CD4-positive, alpha-beta T cell treated with Interleukin-15 for 4 hours (primary cell): ENCODE measurements at places on chromosomes 1 and 21.
A peak's percentile ranks its signal among the peaks of the same experiment; 100 is the strongest.

DNA sequence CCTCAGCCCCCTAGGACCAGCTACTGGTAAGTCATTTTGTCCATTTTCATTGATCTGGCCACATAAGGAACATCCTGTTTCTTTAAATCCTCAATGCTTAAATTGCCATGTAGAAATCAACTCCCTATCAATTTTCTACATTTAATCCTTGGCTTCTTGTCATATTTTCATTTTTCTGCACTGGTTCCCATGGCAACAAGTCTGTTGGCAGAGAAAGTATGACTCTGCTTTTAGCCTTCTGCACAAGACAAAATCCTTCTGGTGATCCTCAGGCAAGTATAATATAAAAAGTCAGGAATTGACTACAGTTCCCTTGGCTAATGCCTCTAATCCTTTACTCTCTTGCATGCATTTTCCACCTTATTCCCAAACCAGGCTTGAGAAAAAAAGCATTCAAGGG lies 65.0 kb downstream of the LRRC40 start:
- no peak for DNase-seq

GRCh38 chr1:183758913-183759312 lies 46.0 kb upstream of the RGL1 start:
- no peak for DNase-seq

- no peak for DNase-seq
Observed at GRCh38 chr1:101587741-101588140, 350.9 kb downstream of the S1PR1 start.

DNA sequence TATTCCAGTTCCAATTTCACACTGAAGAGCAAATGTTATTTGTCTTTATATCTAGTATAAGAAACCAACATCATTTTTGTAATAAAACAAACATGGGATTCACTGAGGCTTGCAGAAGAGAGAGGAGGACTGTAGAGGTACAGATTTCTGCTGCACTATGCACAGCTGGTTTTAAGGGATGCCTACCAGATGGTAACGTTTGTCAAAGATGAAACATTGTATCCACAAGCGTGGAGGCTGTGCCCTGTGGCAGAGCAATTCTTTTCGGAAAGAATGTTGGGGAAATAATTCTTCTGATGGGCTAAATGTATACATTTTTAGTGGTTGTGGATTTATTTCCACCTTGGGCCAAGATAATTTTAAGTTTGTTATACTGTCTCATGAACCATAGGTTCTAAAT lies 272.4 kb downstream of the DUSP10 start:
- no peak for DNase-seq

GRCh38 chr1:216750961-216751360 lies 27.7 kb upstream of the ESRRG start:
- no peak for DNase-seq

GRCh38 chr1:93575621-93576284 lies 105.9 kb downstream of the BCAR3 start:
- no peak for DNase-seq

GRCh38 chr1:205791568-205792180 lies 16.4 kb upstream of the RAB29 start:
- DNase-seq: peak; percentile 65

- no peak for DNase-seq
Observed at GRCh38 chr1:111236379-111236778, 8.9 kb downstream of the CHI3L2 start.

- no peak for DNase-seq
Observed at GRCh38 chr1:26784023-26784871, 3.5 kb upstream of the PIGV start.

DNA sequence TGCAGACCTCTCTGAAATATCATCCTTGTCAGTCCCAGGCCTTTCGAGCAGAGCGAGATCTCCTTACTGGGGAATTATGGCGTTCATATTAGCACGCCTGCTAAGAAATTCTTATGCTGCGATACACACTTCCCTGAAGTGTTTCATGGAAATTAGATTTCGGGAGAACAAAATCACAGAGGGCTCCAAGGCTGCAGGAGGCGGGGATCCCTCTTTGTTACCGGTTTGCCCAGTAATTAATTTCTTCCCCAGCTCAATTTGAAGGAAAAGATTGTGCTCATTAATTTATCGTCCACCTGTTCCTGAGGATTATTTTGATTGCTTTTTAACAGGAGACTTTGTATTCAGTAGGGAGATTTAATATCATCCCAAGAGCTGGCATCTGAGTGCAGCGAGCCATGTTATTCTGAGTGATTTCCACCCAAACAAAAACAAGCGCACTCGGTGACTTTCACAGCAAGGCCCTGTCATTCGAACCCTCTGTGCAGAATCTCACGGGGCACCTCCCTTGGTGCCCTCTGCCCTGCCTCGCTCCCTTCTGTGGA lies 202.3 kb upstream of the GALNT2 start:
- no peak for DNase-seq

DNA sequence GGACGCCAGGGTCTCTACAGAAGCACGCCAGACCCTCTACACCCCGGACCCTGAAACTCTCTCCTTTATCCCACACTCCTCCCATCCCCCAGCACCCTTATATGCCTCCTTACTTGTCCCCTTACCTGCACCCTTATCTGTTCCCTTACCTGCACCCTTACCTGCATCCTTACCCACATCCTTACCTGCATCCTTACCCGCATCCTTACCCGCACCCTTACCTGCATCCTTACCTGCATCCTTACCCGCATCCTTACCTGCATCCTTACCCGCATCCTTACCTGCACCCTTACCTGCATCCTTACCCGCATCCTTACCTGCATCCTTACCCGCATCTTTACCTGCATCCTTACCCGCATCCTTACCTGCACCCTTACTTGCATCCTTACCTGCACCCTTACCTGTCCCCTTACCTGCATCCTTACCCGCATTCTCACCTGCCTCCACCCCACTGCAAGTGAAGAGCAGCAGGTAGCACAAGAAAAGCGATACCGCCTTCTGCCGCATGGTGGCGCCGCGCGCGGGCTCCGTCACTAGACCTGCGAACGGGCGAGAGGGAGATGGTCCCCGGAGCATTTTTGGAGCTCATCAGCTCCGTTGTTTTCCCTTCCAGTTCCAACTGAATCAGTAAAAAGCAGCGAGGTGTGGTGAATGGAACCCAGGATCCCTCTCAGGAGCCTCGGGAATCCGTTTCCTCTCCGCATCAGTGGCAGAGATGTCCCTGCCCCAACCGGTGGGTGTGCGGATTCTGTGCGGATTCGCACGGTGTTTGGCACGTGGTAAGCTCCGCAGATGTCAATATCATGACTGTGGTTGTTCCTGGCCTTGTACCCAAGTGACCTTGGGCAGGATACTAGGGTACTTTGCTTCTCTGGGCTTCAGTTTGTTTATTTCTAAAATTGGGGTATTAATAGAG lies 2.9 kb downstream of the IFI6 start:
- peak; percentile 89 for DNase-seq

DNA sequence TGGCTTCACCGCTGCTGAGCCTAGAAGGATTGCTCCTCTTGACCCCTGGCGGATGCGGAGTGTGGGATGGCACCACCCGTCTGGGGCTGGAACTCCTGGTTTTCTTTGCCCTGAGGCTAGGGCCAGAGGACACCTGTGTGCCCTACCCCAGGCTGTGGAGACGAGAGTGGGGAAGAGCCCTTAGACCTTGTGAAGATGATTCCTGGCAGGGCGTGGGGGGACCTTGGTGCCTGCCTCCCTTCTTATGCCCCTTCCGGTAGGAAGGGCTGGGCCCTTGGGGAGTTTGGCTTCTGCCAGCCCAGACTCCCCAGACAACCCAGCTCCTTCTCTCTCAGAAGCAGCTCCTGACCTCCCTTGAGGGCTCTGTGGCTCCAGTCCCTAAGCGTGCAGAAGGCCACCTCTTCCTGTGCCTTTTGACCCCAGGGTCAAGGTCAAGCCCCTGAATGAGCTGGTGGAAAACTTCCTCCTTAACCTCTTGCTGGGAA lies 891 bp downstream of the RPS6KA1 start:
- no peak for DNase-seq

DNA sequence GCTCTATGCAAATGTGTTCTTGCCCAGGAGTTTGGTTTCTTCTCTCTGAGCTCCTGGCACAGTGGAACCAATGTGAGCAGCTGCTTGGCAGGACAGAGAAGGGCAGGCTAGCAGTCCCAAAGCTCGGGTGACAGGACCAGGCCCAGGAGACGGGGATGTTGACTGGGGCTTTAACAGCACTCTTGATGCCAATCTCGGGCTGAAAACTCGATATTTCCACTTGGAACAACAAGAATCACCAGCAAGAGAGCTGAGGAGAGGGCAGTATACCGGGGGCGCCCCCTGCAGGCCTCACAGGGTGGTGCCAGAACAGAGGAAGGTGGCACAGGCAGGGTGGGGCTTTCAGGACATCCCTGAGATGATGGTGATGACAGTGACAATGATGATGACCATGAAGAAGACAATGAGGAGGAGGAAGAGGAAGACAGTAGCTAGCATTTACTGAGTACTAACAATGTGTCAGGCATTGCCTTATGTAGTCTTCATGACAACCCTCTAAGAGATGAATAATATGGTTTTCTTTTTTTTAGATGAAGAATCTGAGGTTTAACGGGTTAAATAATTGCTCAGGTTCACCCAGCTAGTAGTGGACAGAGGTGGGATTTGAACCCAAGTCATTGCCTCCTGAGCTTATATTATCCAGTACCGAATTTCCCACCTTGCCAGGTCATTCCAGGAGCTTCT lies 2.7 kb upstream of the KCNJ9 start:
- peak; percentile 57 for DNase-seq

GRCh38 chr1:248776991-248777390 lies 21.4 kb upstream of the LYPD8 start:
- no peak for DNase-seq

GRCh38 chr1:31031330-31032143 lies 34.0 kb downstream of the PUM1 start:
- DNase-seq: no peak

- no peak for DNase-seq
Observed at GRCh38 chr1:17229379-17229778, 19.5 kb upstream of the PADI3 start.

DNA sequence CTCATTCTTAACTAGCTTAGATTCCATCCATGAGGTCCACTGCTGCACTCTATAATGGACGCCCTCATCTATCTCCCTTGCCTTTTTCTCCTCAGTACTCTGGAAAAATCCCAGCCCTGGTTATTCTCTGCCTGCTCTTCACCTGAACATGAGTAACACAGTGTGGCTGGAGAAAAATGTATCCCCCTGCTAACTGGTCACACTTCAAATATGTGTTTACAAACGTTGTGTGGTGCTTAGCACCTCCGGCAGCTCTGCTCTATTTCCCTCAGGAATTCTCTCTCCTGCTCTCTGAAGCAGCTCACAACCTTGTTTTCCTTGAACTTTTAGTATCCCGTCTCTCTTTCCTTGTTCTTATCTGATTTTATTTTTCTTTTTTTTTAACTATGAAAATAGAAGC lies 4.1 kb downstream of the SCCPDH start:
- DNase-seq: no peak

DNA sequence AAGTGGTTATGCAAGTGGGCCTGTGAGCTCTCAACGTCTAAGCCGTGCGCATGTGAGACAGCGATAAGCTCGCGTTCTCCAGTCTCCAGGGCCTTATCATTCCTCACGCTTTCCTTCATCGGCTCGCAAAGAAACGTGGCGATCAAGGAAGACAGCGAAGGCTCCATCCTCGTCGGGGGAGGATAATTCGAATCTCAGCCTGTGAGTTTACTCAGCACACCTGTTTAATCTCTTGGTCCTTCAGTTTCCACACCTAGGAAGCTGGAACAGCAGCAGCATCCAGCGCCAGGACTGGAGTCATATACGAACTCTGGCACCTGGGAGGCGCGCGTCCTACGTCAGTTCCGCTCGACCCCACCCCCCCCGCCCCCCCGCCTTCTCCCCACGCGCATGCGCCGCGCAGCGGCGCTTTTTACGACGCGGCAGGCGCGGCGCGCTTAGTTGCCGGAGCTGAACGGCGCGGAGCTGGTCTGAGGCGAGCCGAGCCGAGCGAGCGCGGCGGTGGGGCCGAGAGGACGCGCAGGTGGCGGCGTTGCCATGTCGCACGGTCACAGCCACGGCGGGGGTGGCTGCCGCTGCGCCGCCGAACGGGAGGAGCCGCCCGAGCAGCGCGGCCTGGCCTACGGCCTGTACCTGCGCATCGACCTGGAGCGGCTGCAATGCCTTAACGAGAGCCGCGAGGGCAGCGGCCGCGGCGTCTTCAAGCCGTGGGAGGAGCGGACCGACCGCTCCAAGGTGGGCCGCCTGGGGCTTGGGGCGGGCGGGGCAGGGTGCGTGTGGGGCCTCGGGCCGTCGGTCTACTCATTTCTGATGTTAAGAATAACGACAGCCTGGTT lies at the start of gene PITHD1:
PITHD1 (plus strand) TSS at position 440 of the 836 bp plus-strand sequence; CDS start at position 538, 98 bp downstream.
- peak; percentile 76 for DNase-seq

DNA sequence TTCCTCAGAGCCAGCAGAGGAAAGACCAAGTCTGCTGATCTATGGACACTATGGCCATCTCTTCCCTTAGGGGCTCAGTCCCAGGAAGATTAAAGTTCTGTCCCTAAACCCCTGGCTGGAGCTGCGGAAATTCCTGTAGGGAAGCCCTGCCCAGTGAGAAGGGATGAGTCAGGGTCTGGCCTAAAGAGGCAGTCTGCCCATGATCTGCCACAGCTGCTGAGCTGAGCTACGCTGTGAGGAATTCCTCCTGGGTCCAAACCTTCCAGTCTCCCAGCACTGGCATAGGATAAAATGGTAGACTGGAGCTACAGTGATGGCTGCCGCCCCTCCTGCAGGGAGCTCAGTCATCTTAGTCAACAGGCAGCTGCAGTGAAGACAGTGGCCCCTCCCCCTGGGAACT lies 213.7 kb downstream of the BRINP2 start:
- no peak for DNase-seq

- no peak for DNase-seq
Observed at GRCh38 chr1:52659851-52660596, 27.1 kb downstream of the SHISAL2A start.

GRCh38 chr1:46556822-46557221 lies 5.4 kb upstream of the KNCN start:
- no peak for DNase-seq

DNA sequence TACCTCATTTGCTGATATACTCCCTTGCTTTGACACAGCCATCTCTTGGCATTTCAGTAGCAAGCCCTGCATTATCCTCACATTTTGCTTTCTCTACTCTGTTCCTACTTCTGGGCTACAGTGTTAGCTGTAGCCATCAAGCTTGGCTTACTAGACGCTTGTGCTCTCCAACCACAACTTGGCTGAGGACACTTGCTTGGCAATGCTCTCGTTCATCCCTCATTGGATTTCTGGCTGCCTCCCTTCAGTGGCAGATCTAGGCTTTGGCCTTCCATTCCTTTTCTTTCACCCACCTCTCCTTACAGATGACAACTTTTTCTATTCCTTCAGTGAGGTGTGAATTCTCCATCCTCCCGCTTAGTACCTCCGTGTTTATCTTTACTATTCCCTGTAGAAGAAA lies 428.7 kb upstream of the LRRC7 start:
- DNase-seq: no peak
